AG10803 (cell line): ENCODE measurements at places on chromosomes 7 and 10.
A peak's percentile ranks its signal among the peaks of the same experiment; 100 is the strongest.

DNA sequence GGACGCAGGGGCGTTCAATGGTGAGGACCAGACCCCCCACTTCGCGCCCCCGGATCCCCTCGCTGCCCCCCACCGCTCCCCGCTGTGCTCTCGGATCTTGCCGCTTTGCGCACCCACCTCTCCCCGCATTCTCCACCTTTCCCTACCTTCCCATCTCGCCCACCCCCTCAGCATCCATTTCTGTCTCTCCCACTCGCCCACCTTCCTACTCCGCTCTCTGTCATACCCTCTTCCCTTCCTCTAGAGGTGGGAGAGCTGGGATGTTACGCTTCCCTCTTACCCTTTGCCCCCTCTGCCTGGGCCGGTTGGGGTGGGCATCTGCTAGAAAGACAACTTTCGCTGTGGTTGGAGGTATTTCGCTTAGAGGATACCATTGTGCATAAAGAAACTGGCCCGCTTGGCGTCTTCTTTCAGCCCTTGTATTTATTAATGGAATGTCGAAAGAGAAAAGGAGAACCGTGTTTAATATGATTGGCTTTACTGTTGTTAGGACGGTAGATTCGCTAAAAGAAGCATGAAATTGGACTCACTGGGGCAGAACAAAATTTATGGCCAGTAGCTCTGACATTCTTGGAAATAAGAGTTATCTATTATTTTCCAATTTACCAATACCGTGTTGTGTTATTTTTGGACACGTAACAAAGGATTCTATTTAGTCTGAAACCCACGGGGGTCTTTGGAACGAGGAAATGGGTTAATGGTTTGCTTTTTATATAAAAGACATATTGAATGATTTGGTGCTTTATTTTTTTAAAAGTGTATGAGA, 873 bp downstream of the PRKAR2B start:
- DNase-seq: no peak

- peak; percentile 94 for DNase-seq
These were observed 55.2 kb upstream of the FRMD4A start for GRCh38 chr10:14385596-14386593.

GRCh38 chr7:143360788-143361551, 1.5 kb downstream of the FAM131B start:
- no peak for DNase-seq

GRCh38 chr7:122092964-122093797, 50.9 kb downstream of the AASS start:
- peak; percentile 79 for DNase-seq

GRCh38 chr7:115221456-115221855, 299.6 kb downstream of the MDFIC start:
- peak; percentile 58 for DNase-seq

GRCh38 chr10:9613338-9614075, 1404.2 kb upstream of the CELF2 start:
- no peak for DNase-seq

- DNase-seq: no peak
These were observed 86.5 kb upstream of the LRRN3 start for GRCh38 chr7:111004310-111004901.

DNA sequence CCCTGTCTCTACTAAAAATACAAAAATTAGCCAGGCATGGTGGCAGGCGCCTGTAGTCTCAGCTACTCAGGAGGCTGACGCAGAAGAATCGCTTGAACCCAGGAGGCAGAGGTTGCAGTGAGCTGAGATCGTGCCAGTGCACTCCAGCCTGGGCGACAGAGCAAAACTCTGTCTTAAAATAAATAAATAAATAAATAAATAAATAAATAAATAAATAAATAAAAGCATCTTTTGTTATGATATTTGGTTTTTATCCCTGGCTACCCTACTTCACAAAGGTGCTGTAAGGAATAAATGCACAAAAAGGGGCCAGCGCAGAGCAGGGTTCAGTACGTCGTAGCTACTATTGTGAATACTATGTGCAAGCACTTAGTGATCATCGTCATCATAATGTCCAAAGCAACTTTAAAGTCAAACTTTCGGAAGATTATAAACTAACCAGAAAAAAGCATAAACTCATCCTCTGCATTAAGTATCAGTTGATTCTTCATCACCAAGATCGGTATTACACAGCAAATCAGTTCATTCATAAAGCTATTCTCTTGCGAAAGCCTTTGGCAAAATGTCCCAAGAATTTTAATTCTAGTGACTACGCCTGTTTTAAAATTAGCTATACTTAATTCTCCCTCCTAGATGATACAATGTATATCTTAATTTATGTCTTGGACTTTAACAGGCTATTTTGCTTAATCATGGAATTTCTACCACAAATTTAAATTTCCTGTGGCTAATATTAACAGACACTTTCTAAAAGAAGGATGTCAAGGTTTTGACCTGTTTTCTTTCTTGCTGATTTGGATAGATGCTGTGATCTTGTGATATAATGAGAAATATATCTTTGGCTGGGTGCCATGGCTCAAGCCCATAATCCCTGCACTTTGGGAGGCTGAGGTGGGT, 7.6 kb upstream of the NFE2L3 start:
- no peak for DNase-seq

GRCh38 chr10:126425489-126426065, 37.3 kb upstream of the ADAM12 start:
- DNase-seq: no peak

DNA sequence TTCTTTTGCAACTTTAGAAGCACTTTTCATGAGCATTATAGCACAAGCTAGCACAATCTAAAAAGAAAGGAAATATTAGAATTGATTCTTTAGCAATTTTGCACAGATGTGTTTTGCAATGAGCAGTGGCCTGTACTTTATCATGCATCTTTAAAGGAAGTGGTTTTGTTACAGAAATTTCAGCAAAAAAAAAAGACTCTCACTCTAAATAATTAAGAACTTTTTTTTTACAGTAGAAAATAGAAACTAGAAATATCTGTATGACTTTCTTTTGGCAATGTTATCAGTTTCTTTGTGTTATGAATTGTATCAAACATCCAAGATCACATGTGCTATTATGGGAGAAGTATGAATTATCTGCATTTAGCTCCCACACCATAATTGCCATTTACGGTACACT, 195.7 kb upstream of the KLF6 start:
- DNase-seq: peak; percentile 26

DNA sequence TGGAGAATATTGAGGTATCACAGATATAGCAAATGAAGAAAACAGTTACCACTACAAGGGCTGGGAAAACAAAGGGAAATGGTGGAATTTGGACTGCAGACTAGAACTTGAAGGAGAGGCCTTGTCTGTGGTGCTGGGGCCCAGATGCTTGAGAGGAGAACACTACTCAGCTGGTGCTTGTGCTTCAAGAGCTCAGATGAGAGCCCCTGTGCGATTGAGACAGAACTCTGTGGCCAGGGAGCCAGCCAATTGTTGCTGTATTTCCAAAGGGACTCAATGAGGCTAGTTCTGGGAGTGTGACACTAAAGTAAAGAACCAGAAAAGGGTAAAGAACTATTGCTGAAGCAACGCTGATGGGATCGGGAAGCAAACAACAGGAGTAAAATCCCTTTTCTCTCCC, 406.5 kb upstream of the SEMA3D start:
- no peak for DNase-seq

DNA sequence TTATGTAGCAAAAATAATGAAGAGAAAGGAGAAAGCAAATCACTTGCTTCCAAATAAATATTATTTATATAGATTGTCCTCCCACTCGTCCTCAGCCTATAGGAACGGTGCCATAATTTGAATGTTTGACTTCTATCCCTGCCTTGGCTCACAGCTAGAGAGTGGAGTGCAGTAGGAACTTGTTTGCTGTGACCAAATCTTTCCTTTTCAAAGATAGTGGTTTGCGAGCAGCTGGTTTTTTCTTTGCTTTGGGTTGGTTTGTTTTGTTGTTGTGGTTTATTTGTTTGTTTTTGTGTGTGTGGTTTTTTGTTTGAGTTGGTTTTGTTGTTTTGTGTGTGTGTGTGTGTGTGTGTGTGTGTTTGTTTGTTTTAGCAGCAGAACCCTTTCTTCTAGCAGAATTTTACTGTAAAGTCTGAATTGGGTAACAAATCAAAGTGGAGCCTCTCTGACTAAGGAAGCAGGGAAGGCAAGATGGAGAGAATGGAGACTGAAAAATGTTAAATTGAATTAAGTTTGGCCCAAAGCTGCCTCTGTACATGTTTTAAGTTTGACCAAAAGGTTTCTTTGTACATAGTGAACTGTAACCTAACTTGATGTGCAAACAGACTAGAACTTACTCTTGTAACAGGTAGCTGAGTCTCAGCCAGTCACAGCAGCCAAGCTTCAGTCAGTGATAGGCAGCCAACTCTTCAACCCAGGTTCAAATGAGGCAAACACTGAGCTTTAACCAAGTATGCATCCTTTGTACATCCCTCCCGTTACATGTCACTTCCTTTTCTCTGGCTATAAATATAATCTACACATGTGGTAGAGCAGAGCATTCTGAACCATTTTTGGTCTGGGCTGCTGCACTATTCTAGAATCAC, 149.5 kb upstream of the LRGUK start:
- DNase-seq: no peak

- peak; percentile 62 for DNase-seq
These were observed 93.0 kb downstream of the HGF start for GRCh38 chr7:81676813-81677212.

DNA sequence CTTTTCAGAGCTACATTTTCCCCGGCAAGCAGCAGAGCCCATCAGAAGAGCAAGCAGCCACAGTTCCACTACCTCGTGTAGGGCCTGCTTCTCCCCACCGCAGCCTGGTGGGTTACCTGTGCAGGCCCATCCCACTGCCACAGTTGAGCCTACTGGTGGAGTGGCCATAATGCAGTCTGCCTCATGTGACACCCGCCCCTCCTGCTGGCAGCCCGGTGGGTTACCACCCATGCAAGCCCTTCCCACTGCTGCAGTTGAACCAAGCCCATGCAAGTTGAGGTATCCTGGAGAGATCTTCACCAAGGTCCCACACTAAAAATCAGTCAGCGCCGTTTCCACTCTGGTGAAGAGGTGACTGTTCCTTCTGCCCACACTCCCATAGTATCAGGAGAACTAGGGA, 32.1 kb upstream of the CNNM1 start:
- no peak for DNase-seq

DNA sequence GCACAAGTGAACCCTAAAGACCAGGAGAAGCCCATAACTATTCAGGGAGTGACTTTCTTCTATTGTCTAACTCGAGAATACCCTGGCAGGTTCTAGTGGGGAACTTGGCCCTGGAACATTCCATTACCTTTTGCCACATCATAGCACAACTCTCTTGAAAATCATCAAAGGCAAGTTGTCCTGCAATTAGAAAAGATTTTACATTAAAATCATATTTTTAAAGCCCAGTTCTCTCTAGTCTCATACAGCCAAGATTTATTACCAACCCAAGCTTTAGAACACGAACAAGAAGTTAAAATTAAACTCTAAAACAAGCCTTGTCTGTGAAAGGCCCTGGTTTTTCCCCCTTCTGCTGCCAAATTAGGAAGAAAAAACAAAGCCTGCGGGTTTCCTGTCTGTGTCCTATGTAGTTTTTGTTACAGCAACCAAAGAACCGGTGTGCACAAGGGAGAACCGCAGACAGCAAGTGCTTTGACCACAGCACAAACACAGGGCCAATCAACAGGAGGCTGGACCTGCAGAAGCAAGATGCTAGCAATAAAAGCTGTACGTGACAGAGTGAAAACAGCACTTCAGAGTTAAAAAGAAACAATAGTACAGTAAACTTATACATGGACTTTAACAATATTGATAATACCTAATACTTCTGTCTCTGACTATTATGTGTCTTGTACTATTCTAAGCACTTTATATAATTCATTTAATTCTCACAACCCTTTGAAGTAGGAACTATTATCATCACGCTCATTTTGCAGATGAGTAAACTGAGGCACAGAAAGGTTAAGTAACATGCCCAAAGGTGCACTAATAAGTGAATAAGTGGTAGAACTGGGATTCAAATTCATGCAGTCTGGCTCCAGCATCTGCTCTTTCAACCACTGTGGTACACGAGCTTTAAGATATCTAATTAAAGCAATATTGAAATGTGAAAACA, 65.8 kb downstream of the STK17A start:
- peak; percentile 83 for DNase-seq
